ENCODE measurements at places on chromosomes 11 and 22.

DNA sequence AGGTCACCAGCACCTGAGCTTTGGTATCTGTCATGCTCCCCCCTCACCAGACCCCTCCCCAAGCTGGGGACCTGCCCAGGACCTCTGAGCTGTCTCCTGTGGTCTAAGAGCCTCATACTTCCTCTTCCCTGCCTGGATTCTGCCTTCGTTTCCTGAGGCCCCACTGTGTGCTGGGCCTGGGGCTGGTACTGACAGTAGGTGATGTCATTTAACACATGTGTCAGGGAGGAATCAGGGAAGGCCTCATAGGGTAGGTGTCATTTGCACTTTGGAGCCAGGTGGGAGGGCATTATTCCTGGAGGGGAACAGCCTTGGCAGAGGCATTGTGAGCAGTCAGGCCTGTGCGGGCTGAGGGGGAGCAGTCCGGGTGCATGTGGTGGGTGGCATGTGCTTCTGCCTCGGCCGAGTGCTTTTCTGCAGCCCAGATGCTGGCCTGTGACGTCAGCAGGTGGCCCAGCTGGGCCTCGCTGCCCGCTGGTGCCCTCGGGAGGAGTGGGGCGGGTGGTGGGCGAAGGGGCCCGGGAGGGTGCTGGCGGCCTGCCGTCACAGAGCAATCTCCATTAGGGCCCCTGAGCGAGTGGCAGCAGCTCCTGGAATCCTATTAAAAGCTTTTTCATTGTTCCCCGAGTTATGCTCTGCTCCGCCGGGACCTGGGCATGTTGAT, 9.1 kb downstream of the FLRT1 start:
- no peak for DNase-seq

- DNase-seq, result no peak
These were observed 39.7 kb downstream of the FLI1 start for GRCh38 chr11:128733440-128734102.

DNA sequence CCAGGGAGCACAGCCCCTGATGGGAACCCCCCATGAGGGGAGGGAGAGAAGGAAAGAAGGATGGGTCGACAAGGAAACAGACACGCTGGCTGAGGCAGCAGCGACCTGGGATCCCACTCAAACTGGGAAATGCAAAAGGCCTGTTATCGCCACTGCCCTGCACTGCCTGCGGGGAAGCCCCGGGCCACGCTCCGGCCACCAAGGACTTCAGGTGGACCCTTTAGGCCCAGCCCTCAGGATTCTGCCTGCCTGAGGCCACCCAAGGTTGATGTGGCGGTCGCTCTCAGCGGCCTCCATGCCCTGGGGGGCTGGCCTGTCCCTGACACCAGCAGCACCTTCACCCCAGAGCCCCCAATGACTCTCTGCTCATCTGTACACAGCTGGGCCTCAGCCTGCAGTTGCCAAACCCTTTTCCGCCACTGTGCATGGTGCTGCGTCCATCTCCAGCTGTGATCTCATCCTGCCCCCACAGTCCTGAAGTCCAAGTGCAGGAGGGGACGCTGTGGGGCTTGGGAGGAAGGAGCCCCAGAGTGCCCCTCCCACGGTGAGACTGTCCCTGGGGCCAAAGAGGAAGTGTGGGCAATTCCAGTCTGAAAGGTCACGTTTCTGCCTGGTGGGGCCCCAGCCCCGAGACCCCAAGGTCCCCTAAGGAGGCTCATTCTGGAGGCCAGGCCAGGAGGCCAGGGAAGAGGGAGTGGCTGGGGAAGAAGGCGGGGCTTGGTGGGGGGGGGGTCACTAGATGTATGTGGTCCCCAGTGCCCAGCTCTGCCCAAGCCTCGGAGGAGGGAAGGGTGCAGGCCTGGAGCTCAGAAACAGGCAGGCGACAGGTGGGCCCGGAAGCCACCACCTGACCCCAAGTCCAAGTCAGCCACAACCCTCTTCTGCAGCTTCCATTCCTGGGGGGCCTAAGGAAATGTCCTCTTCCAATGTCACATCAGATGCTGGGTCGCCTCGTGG, 31.6 kb downstream of the OSBPL5 start:
- DNase-seq, result no peak

- no peak for DNase-seq
These were observed 498.2 kb downstream of the KCNA4 start for GRCh38 chr11:29518389-29519174.

- DNase-seq, result no peak
These were observed 14.2 kb downstream of the GATD1 start for GRCh38 chr11:763073-763463.

- no peak for DNase-seq
These were observed 74.0 kb downstream of the NAV2 start for GRCh38 chr11:19786644-19787043.

DNA sequence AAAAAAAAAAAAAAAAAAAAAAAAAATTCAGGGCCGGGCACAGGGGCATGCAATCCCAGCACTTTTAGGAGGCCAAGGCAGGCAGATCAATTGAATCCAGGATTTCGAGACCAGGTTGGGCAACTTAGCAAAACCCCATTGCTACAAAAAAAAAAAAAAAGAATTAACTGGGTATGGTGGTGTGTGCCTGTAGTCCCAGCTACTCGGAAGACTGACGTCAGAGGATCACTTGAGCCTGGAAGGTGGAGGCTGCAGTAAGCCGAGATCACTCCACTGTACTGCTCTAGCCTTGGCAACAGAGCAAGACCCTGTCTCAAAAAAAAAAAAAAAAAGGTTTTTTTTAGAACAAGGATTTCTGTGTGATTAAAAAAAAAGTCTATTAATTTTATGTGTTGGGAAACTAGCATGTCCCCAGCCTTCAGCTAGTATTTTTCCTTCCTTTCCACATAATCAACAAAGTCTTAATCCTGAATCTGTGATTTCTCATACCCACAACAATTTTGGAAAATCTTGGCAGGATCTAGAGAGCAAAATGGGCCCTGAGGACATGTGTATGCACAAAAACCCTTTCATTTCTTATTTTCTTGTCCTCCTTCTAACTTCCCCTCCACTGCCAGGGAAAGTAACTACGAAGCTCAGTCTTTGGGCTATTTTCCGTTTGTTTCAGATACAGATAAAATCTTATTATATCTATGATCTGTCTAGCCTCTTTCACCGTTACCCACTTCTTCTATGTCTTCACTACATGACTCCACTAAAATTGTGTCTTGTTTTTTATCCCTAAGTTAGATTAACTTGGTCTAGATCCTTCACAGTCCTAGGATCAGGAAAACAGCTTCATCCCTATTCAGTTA, 5.7 kb upstream of the AMBRA1 start:
- DNase-seq, result no peak

DNA sequence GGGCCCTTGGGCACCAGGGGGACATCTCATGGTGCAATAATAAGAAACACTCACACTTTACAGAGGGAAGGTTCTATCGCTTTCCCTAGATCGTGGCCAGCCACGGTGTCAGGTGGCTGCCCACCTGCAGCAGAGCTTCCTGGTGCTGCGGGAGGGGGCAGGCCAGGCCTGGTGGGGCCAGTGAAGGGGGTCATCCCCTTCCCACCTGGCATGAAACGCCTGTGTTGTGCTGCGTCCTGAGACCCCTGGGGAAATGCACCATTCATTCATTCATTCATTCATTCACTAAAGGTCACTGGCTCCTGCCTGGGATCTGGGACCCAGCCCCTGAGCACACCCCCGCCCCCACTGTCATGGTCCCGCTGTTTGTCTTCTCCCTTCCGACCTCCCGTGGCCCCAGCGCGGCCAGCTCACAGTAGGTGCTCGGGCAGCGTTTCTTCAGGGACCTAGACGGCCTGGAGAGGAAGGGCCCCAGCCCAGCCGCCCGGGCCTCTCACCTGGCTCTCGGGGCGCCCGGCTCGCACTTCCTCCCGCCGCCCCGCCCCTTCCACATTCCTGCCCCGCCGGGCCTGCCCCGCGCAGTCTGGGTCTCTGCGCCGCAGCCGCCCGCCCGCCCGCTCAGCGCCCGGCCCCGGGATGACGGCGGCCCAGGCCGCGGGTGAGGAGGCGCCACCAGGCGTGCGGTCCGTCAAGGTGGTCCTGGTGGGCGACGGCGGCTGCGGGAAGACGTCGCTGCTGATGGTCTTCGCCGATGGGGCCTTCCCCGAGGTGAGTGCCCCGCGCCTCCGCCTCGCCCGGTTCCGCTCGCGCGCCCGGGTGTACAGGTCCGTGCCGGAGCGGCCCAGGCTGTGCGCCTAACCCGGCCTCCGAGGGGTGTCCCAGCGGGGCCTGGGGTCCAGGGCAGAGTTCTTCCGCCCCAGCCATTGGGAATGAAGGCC, at the start of gene RHOD:
TSS of gene RHOD (plus strand) at position 581 of the 938 bp plus-strand sequence. CDS start at position 637, 56 bp downstream.
- DNase-seq, result no peak

- no peak for DNase-seq
These were observed 16.0 kb upstream of the B4GALNT4 start for GRCh38 chr11:353179-353873.

DNA sequence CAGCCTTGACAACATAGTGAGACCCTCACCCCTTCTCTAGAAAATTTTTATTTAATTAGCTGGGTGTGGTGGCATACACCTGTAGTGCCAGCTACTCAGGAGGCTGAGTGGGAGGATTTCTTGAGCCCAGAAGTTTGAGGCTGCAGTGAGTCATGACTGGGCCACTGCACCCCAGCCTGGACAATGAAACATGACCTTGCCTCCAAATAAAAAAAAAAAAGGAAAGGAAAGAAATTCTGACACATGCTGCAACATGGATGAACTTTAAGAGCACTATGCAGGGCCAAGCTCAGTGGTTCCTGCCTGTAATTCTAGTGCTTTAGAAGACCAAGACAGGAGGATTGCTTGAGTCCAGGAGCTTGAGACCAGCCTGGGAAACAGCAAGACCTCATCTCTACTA, 8.8 kb downstream of the SLC43A3 start:
- DNase-seq, result no peak

GRCh38 chr11:94647926-94648325, 80.8 kb downstream of the PIWIL4 start:
- DNase-seq, result no peak

- no peak for DNase-seq
These were observed 137.2 kb upstream of the OPCML start for GRCh38 chr11:133669371-133670053.

DNA sequence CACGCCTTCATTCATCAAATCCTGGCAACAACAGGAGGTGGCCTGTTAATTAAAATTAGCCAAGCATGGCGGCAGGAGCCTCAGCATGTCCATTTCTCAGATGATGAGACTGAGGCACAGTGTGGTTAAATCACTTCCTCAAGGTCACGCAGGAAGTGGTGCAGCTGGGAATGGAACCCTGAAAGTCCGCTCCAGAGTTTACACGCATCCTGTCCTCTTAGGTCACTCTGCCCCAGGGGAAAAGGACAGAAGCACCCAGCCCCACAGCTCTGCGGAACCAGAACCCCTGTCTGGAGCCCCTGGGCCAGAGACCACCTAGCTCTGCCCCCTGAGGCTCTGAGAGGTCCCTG, 19.6 kb downstream of the RPL3 start:
- DNase-seq, result no peak

DNA sequence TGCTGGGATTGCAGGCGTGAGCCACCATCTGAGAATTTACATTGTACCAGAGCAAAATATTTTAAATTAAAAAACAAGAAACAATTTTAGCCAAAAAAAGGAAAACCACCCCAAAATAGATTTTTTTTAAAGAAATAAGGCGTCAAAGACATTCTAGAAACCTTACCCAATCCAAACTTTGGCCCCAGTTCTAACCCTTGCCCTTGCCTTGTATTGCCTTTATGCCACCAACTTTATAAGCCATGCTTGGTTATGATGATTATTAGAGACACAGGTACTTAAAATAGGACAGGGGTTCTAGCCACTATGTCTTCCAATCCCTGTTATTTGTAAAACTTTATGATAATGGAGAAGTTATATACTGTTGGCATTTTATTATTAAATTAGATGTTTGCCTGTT, 11.8 kb downstream of the C11orf54 start:
- DNase-seq, result no peak

GRCh38 chr11:60165538-60165937, 17.3 kb downstream of the MS4A6A start:
- DNase-seq, result no peak

GRCh38 chr11:69698362-69698761, 5.5 kb downstream of the FGF19 start:
- DNase-seq, result no peak

DNA sequence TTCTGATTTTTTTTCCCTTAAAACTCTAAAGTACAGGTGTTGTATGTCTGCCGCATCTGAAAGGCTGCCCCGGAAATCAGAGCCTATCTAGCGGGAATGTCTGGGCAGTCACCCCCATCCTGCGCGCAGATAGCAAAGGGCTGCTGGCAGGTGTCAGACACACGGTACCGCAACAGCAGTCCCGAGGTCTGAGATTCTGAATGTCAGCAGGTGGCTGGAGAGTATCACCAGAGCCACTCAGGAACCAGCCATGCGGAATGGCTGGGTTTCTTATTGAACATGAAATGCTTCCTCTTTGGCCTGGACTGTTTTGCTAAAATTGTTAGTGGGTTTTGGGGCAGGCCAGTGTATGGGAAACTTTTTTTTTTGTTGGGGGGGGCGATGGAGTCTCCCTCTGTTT, 53.3 kb downstream of the CERK start:
- no peak for DNase-seq

DNA sequence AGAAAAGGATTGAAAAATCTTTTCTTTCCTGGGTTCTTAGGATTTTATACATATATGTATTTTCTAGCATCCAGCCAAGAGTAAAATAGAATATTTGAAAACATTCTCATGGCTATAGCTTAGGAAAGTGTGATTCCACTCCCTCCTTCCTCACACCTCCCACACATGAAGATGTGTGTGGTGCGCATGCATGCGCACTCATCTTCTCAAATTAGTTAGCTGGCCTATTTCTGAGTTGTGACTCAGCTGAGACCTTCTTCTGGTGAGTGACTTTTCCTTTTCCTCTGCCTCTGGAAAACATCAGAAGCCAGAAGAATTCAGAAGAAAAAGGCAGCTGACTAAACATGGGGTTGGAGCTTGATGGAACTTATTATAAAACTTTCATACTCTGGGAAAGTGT, 149.8 kb downstream of the OR4C45 start:
- DNase-seq, result no peak

- DNase-seq, result no peak
These were observed 121.8 kb downstream of the ETS1 start for GRCh38 chr11:128465531-128465930.

- DNase-seq, result no peak
These were observed 65.6 kb upstream of the E2F8 start for GRCh38 chr11:19306179-19306944.

GRCh38 chr22:32649515-32650200, 151.8 kb upstream of the TIMP3 start:
- DNase-seq, result no peak

GRCh38 chr22:33512908-33513307, 407.4 kb downstream of the LARGE1 start:
- no peak for DNase-seq

DNA sequence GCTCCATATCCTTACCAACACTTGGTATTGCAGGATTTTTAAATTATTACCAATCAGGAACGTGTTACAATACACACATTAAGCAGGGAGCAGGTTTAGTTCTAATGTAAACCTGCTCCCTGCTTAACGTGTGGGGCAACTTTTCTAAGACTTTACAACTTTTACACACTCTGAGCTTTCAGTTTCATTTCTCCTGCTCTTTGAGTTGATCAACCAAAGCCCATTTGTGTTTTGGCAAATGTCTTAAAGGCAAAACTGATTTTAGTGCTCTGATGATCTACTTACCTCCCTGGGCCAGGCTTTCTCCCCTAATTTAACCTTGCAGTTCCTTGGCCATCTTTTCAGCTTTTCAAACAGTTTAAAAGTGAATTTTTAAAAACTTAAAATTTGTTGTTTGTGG, 70.9 kb downstream of the ZBTB44 start:
- no peak for DNase-seq
